ENCODE measurements at places on chromosomes 16 and 17.

GRCh38 chr16:4385789-4386450 is 14.3 kb downstream of the VASN start:
- DNase-seq: no peak

DNA sequence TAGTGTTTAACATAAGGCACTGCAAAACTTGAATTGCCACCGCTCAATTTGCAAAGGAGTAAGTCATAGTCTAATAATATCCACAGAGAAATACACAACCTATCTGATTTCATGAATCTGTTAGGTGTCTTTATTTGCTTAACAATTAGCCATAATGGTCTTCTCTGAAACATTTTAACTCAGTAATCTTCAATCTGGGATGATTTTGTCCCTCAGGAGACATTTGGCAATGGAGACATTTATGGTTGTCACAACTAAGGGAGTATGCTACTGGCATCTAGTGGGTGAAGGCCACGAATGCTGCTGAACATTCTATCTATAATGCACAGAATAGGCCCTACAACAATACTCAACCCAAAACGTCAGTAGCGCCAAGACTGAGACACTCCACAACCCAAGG is 4.3 kb downstream of the UBE2G1 start:
- no peak for DNase-seq

- DNase-seq: no peak
These were observed 6.5 kb downstream of the NEURL4 start for GRCh38 chr17:7322520-7323194.

- DNase-seq: no peak
These were observed 418.3 kb downstream of the NPIPA7 start for GRCh38 chr16:16797239-16797638.

GRCh38 chr16:31348579-31348978 is 6.4 kb upstream of the ITGAX start:
- no peak for DNase-seq

DNA sequence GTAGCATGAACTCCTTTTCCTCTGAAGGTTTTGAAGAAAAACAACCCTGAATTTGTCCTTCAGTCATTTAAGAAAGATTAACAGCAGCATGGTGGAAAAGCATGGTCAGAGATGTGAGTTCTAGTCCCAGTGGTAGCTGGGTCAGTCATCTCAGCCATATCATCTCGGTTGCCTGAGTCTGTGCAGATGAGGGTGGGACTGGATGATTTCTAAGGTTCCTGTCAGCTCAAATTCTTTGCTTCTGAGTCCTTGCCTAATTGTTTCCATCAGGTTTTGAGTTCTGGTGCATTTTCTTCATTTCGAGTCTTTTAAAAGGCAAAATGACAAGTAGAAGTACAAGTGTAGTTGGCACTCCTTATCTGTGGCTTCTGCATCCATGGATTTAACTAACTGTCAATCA is 63.9 kb downstream of the TNRC6C start:
- DNase-seq: no peak

DNA sequence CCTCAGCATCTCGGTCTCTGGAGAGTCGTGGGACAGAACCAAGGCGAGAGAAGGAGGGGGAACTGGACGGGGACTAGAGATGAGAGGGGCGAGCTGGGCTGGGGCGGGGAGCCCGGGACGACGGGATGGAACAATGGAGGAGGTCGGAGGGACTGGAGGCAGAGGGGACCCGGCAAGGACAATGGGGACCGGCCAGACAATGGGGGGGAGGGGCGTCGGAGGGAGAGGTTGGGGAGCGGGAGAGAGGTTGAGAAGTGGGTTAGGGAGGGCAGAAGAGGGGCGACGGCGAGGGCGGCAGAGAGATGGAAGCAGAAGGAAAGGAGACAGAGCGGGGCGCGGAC is 719 bp downstream of the NGFR start:
- DNase-seq: no peak

- no peak for DNase-seq
These were observed 7.0 kb upstream of the FAAP100 start for GRCh38 chr17:81558941-81559806.

- no peak for DNase-seq
These were observed 46.1 kb upstream of the DNAJA2 start for GRCh38 chr16:47019568-47019967.

DNA sequence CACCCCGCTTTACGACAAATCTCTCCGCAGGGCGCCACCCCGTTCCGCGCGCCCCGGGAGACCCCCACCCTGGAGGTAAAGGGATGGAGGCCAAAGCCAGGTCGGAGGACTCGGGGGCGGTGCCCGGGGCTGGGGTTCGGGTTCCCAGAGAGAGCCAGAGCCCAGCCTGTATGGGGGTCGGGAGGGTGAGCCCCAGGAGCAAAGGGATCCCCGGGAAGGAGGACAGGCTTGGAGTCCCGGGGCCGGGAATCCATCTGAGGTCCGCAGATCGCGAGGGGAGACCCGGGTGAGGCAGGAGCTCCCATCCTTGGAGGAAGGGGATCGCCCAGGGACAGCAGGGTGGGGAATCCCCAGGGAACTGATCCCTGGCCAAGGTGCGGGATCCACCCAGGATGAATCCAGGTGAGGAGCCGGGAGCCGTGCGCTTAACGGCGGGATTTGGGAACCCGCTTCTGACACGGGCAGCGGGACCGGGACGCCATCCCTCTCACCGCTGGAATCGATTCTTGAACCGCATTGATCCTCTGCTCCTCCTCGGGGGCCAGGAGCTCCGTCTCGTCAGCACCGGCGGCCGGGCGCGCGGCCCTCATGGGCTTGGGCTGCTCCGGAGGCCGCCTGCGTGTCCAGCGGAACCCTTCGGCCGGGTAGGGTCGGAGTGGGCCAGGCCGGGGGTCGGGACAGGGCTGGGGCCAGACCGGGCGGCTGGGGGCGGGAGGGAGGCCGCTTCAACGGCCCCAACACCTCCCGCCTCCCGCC is at the start of gene MMD:
TSS of gene MMD (minus strand) at position 657 of the 756 bp plus-strand sequence. CDS start at position 517, 140 bp downstream.
- DNase-seq: no peak

DNA sequence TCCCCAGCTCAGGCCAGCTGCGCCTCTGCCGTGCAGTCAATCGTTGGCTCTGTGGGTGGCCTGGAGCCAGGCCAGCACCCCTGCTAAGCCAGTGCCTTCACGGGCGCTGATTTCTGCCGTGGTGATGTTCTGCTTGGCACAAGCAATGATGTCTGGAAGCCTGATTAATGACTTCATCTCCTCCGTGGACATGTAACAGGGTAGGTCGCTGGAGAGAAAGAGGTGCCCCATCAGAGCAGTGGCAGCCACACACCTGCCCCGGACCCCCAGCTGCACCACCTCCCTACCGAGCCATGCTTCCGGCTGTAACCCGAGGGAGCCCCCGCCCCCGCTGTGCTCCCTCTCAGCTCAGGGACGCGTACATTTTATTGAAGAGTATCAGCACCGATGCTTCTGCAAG is 1.9 kb downstream of the ARL16 start:
- no peak for DNase-seq

GRCh38 chr17:1563786-1564613 is 1.4 kb upstream of the PITPNA start:
- DNase-seq: no peak

GRCh38 chr17:77602062-77602746 is 356.3 kb upstream of the TNRC6C start:
- DNase-seq: no peak

DNA sequence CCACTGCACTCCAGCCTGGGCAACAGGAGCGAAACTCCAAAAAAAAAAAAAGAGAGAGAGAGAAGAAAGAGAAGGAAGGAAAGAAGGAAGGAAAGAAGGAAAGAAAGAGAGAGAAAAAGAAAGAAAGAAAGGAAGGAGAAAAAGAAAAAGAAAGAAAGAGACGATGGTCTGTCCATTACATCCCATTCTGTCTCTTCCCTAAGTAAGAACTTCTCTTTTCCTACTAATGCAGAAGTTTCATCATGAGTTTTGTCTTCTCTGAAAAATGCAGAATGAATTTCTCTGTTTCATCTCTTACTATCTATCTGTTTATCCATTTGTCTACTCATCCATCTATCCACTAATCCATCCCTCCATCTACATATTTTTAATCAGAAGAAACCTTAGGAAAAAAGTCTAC is 94.9 kb upstream of the MED13 start:
- no peak for DNase-seq

DNA sequence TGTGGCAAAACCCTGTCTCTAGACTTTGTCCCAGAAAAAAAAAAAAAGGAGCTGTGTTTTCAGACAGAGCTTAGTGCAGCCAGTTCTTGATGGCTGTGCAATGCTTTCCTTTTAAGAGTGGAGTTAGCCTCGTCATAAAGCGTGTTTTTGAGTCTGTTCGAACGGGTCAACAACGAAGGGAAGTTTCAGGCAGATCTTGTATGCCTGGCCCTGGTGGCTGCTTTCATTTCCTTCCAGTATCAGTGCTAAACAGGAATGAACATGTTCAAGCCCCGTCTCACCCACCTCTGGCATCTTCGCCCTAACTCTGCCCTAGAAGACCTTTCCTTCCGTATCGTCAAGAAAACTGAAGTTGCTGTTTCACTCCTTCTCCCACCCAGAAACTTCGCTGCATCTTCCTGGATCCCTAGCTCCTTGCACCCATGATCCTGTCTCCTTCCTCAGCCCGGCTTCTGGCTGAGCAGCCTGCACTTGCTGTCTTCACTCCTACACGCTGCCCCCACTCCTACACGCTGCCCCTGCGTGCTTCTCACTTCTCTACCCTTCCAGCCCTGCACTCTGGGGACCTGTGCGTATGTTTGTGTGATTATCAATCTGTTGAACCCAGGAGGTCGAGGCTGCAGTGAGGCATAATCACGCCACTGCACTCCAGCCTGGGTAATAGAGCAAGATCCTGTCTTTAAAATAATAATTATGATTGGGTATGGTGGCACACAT is 55.3 kb downstream of the USP10 start:
- DNase-seq: no peak
